Type B pancreatic cell (in vitro differentiated cells): ENCODE measurements at places on chromosomes 1 and 21. TPM values are rescaled to one million over a fixed set of nuclear protein-coding genes. Genes with fewer than 3 reads are reported as not detected.

GRCh38 chr1:109131059-109131458, 17.1 kb downstream of the ELAPOR1 start:
- H3K27me3 ChIP-seq: no peaks in the 10 kb centered on the region
- H3K36me3 ChIP-seq: no peaks in the 10 kb centered on the region
- H3K27ac ChIP-seq: no peak overlapping the region
- no peak for DNase-seq

DNA sequence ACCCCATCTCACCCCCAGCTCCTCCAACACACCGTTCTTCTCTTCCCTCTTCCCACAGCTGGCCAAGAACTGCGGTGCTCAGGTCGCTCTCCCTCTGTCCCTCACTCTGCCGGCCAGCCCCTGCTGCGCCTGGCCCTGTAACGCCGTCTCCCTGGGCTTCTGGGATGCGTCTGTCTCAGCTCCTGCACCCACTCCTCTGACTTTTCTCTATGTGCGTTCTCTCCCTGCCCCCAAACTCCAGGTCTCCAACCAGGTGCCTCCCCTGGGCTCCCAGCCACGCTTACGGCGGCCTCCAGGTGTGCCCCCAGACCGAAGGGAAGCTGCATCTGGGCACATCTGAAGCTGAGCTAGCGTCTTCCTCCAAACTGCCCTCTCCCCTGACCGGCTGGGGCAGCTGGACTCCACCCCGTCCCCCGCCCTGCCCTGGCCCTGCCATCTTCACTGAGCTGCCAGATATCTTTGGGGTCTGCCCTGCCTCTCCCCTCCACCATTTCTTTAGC, 2.6 kb downstream of the KRTAP10-12 start:
- no peak overlapping the region for H3K4me3 ChIP-seq
- H3K4me1 ChIP-seq: peaks cover 9% of the 10 kb centered on the region
- H3K27me3 ChIP-seq: peaks cover 81% of the 10 kb centered on the region
- no peak for DNase-seq
- H3K36me3 ChIP-seq: no peaks in the 10 kb centered on the region
- H3K27ac ChIP-seq: no peak overlapping the region

Gene CFHR2
- not detected in 2 replicates for total RNA-seq

GRCh38 chr1:186799689-186800054, 29.1 kb upstream of the PLA2G4A start:
- no peaks in the 10 kb centered on the region for H3K36me3 ChIP-seq
- DNase-seq: no peak
- no peak overlapping the region for H3K27ac ChIP-seq
- no peaks in the 10 kb centered on the region for H3K4me1 ChIP-seq
- H3K27me3 ChIP-seq: no peaks in the 10 kb centered on the region

DNA sequence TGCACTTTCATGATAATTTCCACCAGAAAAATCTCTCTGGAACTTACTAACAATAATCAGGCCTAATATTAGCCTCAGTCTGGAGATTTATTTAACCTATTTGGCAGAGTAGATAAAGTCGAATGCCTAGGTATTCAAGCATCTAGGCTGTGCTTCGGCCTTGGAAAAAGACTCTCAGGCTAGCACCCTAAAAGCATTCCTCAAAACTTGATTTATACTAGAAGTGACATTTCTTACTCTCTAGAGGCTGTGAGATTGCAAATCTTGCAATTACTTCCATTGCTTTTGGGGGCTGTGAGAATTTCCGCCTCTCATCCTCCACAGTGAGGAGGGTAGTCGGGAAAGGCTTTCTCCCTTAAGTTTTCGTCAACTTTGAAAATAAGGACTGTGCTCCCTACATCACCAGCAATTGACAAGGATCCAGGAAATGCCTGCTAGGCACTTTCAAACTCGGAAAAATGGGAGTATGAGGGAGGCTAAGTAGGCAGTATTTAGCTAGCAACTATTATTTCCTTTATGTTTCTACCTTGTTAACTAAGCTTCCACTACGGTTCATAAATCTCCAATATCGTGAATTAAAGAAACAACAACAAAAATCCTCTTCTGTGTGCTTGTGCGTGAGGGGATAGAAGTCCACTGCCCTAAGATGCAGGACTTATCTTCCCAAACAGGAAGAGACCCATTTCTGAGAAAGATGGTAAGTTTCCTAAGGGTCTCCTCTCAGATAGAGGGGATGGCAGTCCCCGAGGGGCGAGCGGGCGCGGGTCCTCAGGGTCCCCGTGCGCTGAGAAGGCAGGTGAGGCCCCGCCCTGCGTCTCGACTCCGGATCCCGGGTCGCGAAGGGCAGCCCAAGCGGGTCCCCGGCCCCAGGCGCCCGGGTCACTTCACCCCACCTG, 1.1 kb upstream of the LMO4 start:
- H3K36me3 ChIP-seq: peaks cover 8% of the 10 kb centered on the region
- DNase-seq: no peak
- H3K4me1 ChIP-seq: peaks cover 27% of the 10 kb centered on the region
- no peaks in the 10 kb centered on the region for H3K27me3 ChIP-seq
- peak overlapping the region; percentile 96 for H3K27ac ChIP-seq
- H3K4me3 ChIP-seq: peak overlapping the region; percentile 98
